ENCODE measurements at places on chromosomes 16 and 17.

DNA sequence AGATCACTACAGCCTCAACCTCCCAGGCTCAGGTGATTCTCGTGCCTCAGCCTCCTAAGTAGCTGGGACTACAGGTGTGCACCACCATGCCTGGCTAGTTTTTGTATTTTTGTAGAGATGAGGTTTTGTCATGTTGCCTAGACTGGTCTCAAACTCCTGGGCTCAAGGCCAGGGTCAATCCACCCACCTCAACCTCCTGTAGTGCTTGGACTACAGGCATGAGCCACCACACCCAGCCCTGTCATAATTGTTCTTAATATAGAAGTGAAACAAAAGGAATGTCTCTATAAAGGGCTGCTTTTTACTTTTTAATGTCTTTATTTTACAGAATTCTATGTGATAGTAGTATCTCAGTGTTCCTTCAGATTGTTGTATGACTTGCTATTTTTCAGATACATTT is 345.2 kb upstream of the TBX2 start:
- no peak for DNase-seq

DNA sequence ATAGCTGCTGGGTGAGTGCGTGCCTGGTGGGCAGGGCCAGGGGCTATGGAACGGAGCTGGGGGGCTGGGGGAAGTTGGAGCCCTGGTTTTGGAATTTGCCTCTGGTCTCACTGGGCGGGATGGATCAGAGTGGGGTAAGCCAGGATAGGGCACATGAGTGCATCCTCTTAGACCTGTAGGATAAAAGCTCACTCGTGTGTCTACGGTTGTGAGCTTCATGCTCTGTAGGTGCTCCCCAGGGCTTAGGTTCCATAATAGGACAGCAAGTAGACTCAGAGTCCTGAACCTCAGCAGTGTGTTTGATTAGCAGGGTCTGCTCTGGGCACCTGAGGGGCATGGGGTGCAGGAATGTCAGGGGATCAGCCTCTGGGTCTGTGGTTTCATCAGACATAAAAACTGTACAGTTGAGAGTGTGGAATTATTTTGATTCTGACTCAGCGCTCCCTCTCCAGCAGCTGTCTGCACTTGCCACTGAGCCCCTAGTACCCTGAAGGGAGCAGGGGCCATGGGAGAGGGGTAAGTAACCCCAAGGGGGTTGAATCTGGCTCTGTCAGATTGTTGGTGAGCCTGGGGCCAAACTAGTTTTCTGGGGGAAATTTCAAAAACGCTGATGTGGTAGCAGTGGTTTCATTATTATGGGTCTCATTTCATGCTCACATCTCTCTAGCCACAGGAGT is 84.2 kb upstream of the LGALS9 start:
- no peak for DNase-seq

DNA sequence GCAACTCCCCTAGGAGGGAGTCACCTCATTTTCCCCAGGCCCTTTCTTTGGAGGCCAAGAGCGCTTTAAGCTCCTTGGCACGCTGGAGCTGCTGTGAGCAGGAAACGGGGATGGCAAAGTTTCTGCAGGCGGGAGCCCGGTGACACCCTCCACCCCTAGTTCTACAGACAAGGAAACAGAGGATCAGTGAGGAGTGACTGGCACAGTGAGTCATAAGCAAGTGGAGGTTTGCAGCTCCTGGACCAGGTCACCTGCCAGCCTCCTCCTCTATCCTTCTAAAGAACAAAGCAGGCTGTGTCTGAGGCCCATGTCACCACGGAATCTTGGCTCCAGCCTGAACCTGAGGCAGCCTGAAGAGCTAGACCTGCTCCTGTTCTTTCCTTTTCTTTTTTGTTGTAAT is 141.9 kb downstream of the TMEM132E start:
- DNase-seq, result no peak

DNA sequence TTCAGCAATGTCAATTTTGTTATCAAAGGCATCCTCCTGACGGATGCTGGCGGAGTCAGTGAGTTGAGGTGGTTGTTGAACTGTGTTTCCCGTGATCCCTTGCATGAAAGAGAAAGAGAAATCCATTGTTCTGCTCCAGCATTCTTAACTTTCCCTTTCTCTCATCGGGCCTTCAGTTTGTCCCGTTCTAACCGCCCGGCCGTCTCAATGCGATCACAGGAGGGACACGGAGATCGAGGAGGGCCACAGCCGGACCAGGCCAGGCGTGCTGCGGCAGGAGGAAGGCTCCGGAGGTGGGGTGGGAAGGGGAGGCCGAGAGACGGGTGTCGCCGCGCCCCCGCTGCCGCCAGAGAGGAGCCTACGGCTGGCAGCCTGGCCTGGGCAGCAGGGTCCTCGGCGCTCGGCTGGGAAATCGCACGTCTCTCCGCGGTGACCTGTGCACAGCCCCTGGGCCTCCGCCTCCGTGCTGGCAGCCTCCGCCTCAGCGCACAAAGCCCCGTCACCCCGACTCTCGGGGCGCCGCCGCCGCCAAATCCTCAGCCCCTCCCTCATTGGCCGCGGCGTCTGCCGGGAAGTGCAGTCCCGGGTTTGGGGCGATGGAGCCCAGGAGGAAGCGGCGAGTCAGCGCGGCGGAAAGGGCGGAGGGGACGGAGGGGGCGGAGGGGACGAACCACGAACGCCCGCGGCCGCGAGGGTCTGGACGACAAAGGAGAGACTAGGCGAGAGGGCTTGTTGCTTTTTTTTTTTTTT is 38.1 kb downstream of the SOST start:
- DNase-seq, result peak; percentile 65
